ENCODE measurements at places on chromosomes 2 and 18.

GRCh38 chr2:102494570-102494969 is 21.5 kb downstream of the SLC9A4 start:
- no peak for DNase-seq

GRCh38 chr18:79682894-79683625 is 3.5 kb downstream of the CTDP1 start:
- DNase-seq = no peak

- DNase-seq = no peak
Measured at GRCh38 chr18:64986906-64987495, 763.8 kb upstream of the CDH7 start.

DNA sequence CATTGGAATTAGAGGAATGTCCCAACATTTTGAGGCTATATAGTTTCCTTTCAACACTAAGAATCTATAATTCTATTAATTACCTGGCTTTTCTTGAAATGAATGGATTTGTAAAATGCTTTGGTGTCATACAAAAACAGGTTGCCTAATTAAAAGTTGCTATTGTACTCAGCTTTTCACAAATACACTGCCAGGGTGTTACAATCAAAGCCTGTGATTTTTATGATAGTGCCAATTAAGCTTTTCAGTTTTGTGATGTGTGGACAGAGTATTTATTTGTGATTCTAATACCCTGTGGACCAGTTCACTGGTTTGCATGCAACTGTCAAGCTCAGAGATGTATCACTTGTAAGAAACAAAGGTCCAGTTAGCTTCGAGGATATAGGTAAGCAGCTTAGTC is 71.8 kb downstream of the NAB1 start:
- DNase-seq = no peak

DNA sequence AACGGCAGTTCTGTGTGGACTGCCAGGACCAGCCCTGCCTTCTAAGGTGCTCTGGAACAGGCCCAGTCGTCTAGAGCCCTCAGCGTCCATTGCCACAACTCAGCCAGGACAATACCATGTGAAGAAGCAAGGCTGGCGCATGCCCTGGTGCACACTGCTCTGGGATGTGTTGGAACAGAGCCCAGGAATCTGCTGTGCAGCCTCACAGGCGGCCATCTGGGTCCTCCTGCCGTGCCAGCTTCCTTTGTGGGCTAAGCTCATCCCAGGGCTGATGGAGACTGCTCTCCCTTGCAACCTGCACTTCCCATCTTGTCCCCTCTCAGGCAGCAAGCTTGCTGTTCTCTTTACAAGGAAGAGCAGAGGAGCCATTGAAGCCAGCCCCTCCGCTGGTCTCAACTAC is 246.4 kb upstream of the PXDN start:
- DNase-seq = no peak

- DNase-seq = no peak
Measured at GRCh38 chr2:10759151-10759714, 37.8 kb downstream of the ATP6V1C2 start.

DNA sequence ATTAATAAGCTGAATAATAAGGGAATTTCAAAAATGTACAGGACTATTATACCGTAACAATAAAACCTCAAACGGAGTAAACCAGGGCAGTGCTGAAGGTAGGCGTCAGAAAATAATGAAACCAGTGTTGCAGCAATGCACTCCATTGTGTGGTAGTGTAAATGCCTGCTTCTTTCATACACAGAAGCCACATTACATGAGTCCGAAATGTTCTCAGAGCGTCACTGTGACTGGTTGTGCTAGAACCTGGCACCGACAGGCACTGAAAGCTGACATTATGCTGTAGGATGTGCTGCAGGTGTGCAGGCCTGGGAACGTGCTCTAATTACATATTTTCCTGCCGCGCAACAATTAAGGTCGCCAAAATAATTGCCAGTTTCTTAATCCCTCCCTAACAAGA is 53.3 kb downstream of the ZEB2 start:
- DNase-seq = no peak

- DNase-seq = no peak
Measured at GRCh38 chr2:3612639-3613523, 18.0 kb downstream of the COLEC11 start.

GRCh38 chr18:27109451-27109850 is 75.7 kb downstream of the CHST9 start:
- DNase-seq = no peak

DNA sequence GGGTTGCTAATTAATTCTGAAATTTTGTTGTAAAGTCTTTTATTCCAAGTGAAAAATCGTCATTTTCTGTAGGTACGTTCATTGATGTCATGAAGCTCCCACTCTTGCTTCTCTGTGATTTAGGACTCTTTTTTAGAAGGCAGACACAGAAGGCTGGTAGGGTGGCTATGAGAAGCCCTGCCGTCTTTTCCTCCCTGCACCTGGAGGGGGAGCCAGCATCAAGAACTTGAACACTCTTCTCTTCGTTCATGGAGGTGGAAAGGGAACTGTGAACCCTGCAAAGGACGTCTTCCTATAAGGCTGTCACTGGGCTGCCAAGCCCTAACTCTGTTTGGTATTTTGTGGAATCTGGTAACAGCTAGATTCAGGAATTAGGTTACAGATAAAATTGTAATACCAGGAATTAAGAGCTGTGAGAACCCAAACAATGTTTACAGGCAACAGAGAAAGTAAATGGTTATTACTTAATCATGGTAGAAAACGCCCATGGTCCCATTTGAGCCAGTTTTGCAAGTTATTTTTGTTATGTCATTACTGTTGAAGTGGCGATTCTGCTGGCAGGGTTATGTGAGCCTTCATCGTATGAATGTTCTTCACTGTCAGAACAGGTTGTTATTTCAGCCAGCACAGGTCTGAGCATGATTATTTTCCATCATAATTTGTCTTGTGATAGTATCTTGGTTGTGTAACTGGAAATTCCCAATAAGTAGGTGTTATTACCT is 112.2 kb downstream of the OSBPL6 start:
- peak; percentile 32 for DNase-seq

DNA sequence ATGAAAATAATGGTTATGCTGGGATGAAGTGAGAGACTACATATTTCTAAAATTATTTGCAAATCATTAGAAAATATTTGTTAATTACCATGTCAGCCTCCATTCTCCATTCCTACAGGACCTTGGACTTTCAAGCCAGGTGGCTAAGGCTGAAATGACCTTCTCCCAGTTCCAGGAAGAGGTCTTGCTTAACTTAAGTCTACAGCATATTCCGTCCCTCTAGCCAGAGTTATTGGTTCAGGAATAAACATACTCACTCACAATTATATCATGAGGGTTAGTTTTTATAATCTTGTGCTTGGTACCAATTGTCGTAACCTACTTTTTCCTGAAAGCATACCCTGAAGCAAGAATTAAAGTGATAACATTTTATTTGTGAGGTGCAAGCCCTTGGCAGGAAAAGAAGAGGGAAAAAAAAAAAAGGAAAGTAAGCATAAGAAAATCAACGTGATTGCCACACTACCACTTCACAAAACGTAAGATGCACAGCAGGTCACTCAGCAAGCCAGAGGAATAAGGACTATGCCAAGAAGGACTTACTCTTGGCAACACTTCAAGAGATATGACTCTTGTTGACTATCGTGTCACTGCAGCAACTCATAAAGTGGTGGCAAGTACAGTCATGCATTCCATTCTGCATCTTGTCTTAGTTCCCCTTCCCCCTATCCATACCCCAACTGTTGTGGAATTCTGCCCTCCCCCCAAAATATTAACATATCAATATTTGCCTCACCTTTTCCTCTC is 479.1 kb downstream of the MBD2 start:
- DNase-seq = no peak

- DNase-seq = no peak
Measured at GRCh38 chr18:79187532-79188277, 118.5 kb downstream of the ATP9B start.

GRCh38 chr18:62759704-62760402 is 44.5 kb downstream of the PHLPP1 start:
- DNase-seq = no peak

- DNase-seq = no peak
Measured at GRCh38 chr2:148933456-148933855, 58.4 kb downstream of the KIF5C start.

DNA sequence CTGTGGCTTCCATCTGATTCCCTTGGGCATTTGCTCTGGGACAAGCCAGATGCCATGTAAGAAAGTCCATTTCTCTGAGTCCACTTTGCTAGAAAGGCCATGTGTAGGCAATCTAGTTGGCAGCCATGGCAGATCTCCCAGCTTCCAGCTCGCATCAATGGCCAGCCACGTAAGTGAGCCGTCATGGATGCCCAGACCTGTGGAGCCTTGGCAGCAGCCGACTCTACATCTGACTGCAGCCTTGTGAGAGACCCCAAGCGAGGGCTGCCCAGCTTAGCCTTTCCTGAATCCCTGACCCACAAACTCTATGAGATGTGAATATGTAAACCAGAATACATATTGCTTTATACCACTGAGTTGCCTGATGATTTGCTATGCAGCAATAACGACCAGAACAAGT is 533.5 kb downstream of the PARD3B start:
- no peak for DNase-seq
